ENCODE measurements at places on chromosomes 5 and 9.

DNA sequence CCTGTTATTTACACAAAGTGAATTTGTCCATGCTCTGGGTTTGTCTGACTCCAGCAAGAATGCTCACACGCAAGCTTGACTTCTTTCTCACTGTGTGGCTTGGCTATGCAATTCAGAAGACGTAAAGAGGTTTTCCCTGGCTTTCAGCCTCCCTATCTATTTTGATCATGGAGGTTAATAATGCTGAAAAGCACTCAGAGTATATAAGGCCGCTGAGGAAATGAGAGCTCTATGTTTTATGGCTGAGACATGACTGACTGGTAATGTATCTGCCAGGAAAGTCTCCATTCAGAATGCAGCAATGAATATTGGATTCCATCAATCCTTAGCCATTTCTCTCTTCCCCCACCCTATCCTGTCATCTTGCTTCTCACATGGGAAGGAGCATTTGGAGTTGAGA is 417.3 kb downstream of the DMAC1 start:
- DNase-seq, result no peak

- no peak for DNase-seq
These were observed 23.5 kb downstream of the INSYN2B start for GRCh38 chr5:169956756-169957155.

DNA sequence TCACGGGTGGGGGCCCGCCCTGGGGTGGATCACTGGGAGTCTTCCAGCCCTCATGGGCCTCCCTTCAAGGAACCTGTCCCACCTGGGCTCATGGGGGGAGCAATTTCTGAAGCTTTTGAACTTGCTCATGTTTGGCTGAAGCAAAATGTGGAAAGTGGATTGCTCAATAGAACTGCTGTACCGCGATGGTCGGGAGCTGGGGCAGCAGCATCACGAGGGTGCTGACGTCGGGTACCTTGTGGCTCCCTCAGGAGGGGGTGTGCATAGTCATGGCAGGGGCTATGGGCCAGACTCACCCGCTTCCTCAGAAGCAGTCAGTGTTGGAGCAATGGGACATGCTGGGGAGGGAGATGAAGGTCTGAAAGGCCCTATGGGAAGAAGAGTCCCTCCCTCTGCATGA is 57.9 kb downstream of the PRRT1B start:
- DNase-seq, result no peak

DNA sequence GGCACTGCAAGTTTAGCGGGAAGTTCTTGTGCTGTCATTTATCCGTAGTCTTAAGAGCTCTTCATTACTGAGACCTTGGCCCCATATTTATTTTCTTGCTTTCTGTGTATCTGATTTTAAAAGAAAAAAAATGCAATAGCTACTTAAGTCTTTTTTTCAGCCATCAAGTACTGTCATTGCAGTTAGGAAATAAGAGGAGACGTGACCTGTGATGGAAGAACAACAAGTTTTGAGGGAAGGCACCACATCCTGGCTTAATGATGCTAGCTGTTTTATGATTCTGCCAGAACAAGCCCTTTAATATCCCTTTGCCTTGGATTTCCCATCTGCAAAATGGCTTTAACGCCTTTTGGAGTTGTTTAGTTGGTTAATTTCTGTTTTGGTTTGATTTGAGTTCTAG is 3.8 kb downstream of the RGMB start:
- no peak for DNase-seq

DNA sequence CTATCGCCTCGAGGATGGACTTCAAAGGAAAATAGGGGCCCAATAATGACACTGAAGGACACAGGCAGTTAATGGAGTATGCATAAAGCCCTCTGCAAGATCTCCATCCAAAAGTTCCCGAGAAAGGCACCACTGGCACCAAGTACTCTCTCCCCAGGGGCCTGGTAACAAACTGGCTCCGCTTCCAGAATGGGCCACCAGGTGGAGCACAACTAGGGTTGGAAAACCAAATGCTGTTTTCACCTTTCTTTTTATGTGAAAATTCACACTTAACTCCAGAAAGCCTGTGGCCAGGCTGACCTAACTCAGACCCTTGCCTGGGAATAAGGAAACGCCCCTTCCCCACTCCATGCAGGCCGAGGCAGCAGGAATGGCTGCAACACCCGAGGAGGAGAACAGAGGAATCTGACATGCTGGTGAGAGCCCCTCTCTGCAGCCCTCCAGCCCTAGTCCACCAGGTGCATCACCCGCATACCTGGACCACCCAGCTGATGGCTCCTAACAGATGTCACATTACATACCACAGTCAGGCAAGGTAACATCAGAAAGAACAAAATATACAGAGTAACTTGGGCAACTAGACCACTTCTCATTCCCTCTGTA is 42.8 kb downstream of the CAMSAP1 start:
- peak; percentile 53 for DNase-seq

DNA sequence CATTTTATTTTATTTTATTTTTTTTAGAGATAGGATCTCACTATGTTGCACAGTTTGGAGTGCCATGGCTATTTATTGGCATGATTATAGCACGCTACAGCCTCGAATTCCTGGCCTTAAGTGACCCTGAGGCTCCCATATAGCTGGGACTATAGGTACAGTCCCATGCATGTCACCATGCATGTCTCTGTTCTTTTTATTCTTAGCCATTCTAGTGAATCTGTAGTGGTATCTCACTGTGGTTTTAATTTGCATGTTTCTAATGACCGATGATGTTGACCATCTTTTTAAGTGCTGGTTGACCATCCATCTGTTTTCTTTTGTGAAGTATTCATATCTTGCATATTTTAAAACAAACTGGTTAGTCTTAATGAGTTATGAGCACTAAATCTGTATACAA is 76.1 kb downstream of the SLC44A1 start:
- DNase-seq, result no peak

DNA sequence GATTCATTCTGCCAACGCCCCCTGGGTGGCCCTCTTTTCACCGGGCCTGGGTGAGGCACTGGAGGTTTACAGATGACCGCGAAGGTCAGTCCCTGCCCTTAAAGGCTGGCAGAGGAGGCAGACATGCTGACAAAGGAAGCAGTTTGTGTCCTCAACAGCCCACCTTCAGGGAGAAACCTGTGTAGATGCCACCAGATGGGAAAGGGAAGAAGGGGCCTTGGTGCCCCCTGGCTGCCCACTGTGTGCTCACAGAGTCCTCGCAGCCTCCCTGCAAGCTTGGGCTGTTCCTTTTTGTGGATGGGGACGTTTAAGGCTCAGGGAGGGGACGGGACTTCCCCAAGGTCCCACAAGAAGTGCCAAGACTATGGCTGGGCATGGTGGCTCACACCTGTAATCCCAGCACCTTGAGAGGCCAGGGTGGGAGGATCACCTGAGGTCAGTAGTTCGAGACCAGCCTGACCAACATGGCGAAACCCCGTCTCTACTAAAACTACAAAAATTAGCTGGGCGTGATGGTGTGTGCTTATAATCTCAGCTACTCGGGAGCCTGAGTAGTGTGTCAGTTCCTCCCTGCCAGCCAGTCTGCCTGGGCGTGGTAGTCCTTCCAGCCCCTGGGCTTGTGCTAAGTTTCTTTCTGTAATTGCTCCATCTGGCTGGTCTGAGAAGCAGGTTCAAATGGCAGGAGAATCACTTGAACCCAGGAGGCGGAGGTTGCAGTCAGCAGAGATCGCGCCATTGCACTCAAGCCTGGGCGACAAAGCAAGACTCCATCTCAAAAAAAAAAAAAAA is 36.2 kb downstream of the NEK6 start:
- no peak for DNase-seq

GRCh38 chr9:8282535-8282934 is 483.0 kb upstream of the DMAC1 start:
- DNase-seq, result no peak

- no peak for DNase-seq
These were observed 3.5 kb downstream of the RALGDS start for GRCh38 chr9:133117271-133118178.

GRCh38 chr9:35415402-35416097 is 74.4 kb upstream of the RUSC2 start:
- no peak for DNase-seq

- peak; percentile 73 for DNase-seq
These were observed 5.1 kb downstream of the GRK6 start for GRCh38 chr5:177431317-177432142.

DNA sequence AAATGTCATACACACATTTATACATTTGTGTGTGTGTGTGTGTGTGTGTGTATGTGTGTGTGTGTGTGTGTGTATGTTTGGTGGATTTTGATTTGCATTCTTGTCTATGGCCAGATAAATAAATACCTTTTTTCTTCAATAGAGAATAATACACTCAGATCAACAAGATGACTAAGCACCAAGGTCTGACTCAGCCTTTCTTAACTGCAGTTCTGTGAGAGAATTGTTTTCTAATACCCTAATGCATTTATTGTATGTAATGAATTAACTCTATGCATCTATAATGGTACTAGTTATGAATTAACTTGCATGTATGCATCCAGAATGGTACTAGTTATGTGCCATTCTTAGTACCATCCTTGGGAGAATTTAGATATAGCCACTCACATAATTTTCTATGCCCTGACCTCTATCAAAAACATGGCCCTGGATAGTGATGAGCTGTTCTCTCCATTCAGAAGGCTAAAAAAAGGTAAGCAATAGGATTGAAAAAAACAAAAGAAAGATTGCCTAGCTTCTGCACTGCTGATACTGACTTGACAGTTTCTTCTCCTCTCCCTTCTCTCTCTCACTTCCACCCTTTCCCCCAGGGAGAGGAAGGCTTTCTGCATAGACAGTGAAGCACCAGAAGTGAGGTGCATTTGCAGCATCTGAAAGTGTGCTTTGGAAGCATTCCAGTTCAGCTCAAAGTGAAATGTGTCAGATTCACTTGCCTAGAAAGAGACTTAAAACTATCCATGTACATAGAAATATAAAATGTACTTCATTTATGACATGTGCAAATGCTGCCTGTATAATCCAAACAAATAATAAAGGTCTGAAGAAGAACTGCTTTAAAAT is 55.1 kb upstream of the CCDC112 start:
- no peak for DNase-seq

DNA sequence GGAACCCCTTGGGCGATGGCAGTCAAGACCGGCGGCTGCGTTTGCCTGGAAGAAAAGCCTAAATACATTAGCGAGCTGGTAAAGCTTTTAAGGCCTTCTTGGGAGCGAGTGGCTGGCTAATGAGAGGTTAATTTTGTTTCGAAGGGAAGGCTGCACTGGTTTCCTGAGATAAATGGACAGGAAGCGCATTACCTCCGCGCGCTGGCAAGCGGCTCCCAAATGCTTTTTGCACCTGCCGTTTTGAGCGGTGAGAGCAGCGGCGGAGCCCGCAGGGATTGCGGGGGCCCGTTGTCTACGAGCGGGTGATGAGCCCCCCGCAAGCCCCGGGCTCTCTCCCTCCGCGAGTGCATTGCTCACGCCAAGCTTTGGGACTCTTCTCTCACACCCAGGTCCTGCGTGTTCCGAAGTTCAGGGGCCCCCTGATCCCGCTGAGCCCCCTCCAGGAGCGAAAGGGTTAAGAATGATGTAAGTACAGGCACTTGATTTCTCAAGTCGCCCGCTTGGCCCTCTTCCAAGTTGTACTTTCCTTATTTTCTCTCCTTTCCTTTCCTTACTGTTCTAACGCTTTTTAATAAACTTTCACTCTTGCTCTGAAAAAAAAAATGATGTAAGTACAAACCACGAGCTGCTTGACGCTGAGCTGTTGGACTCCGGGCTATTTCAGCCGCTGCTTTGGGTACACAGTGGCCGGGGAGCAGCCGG is 3.1 kb upstream of the RGMB start:
- DNase-seq, result peak; percentile 16

GRCh38 chr5:173327084-173327947 is 898 bp downstream of the STC2 start:
- no peak for DNase-seq

- no peak for DNase-seq
These were observed 5.5 kb downstream of the PRSS3 start for GRCh38 chr9:33800886-33801285.

DNA sequence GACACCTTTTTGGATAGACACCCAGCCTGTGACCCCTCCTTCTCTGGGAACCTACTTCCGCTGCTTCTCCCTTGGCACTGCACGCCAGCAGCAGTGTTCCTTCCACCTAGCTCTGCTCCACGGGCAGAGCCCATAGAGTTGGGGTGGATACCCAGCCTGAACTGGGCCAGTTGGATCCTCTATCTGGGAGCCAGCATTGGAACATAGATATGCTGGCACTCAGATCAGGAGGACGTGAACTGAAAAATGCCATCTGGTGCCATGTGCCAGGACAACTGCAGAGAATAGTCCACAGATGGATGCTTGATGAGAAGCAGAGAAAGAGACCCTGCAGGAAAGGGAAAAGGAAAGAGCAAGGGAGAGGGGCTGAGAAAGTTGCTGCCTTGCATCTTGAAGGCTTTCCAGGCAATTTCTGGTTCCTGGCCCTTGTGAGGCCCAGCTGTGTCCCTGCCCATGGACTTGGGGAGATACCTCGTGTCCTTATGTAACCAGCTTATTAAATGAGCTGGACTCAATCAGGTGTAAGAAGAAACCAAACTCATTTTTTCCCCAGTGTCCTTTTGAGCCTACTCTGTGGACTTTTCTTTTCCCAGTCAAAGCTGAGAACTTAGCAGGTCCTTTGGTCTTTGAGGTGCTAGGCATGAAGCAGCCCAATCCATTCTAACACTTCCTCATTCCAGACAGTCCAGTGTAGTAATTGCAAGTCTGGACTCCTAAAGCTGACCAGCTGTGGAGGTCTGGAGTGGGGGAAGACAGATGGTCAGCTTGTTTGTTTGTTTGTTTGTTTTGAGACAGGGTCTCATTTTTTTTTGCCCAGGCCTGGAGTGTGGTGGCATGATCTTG is 39.1 kb downstream of the ANGPTL2 start:
- DNase-seq, result no peak

DNA sequence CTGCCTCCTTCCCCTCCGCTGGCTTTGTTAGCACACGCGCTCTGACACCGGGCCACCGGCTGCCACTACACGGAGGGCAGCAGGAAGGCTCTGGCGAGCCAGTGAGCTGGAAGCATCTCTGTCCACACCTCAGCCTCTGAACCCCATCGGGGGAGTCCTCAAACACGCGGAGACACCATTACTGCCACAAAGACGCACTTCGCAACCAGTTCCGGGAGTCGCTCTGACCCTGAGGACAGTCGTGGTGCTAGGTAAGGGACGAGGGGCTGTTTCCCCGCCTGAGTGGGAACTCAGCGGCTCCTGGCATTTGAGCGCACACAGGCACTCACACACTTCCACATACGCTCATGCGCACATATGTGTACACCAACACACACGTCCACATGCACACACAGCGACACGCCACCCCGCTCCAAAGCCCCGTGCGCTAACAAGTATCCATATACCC is 160.0 kb downstream of the C9orf152 start:
- DNase-seq, result no peak

DNA sequence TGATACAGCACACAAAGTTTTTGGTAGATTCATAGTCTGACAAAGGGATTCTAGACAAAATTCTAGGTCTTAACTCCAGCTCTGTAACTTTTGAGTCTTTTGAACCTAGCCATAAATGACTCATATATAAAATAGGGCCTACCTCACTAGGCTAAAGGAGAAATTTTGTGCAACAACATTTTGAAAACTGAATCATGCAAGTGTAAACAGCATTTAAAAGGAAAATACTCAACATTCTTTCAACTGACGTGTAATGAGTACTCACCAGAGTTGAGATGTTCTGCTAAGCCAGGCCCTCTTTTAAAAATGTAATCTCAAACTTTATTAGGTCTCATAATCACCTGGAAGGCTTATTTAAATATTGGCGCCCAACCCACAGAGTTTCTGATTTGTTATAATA is 113.2 kb downstream of the STK32A start:
- DNase-seq, result no peak

- no peak for DNase-seq
These were observed 1.8 kb downstream of the SHB start for GRCh38 chr9:38066914-38067858.

- no peak for DNase-seq
These were observed 139.7 kb downstream of the OR2K2 start for GRCh38 chr9:111190347-111190746.
